ENCODE measurements at places on chromosomes 5 and 9.
A peak's percentile ranks its signal among the peaks of the same experiment; 100 is the strongest.

DNA sequence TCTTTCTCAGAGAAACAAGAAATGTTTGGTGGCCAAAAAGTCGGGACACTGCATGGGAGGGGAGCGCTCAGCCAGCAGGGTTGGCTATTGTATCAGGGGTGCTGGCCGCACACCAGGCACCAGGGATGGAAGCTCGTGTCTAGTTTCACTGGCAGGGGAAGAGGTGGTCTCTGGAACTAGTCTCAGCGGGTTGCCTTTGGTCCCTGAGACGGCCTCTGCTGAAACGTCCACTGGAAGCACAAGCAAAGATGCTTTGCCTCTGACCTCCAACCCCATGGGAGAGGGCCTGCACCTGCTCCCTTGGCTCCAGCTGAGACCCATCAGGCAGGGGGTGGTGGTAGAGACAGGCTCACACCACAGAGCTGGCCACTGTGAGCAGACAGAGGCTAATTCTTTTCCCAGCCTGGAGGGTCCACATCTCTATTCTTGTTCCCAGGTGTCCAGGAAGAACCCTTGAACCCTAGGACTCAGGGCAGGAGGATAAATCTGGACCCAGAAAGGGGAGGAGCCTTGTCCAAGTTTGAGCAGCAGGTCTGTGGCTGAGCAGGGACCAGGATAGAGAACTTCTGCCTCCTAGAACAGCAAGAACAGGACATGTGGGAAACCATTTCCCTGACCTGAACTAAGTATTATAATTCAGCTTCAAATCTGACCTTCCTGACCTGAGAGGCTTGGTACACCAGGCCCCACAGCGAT lies 102.6 kb downstream of the RGS3 start:
- DNase-seq: no peak

- DNase-seq: no peak
These were observed 31.5 kb downstream of the VAV2 start for GRCh38 chr9:133960568-133961129.

- no peak for DNase-seq
These were observed 49.5 kb downstream of the ADAMTS2 start for GRCh38 chr5:179295778-179296149.

DNA sequence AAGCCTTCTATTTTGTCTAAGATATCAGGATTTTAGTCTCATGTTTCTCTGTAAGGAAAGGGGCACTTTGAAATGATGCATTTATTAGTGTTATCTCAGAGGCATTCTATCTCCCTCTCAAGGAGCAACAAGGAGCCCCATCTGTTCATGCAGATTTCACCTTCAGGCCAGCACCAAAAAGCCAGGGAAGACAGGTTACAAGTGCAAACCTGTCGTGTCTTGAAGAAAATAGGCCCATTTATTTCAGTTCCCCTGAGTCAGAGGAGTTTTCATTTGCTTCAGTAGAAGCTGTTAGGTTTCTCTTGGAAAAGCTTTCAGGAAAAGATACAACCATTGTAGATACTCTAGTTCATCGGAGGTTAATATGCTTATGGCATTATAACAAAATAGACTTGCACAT lies 97.2 kb downstream of the SPOCK1 start:
- no peak for DNase-seq

GRCh38 chr5:95102687-95103086 lies 182.2 kb downstream of the MCTP1 start:
- no peak for DNase-seq

GRCh38 chr9:91141407-91141965 lies 220.2 kb downstream of the AUH start:
- no peak for DNase-seq

DNA sequence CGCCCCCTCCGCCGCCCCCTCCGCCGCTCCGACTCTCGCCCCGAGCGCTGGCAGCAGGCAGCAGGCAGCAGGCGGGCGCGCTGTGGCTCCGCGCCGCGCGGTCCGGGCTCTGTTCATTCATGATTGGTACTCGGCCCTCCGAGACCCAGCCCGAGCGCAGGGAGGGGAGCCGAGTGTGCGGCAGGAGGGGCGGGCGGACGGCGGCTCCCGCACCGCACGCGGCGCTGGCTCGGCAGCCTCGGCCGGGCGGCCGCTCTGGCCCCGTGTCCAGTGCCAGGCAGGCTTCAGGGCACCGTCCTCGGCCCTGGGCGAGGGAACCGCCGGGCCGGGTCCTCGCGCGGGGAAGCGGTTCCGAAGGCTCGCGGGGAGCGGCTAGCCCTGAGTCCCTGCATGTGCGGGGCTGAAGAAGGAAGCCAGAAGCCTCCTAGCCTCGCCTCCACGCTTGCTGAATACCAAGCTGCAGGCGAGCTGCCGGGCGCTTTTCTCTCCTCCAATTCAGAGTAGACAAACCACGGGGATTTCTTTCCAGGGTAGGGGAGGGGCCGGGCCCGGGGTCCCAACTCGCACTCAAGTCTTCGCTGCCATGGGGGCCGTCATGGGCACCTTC lies at the start of gene KCNIP1:
KCNIP1 (plus strand) TSS at position 31 of the 607 bp plus-strand sequence.
- DNase-seq: no peak

DNA sequence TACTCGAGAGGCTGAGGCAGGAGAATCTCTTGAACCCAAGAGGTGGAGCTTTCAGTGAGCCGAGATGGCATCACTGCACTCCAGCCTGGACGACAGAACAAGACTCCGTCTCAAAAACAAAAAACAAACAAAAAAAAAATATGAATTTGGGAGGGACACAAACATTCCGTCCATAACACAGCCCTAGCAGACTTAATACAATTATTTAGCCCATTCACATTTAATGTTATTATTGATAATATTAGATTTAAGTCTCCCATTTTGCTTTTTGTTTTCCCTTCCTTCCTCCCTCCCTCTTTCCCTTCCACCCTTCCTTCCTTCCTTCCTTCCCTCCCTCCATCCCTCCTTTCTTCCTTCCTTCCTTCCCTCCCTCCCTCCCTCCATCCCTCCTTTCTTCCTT lies 4.6 kb upstream of the CCNI2 start:
- no peak for DNase-seq

GRCh38 chr9:107281922-107282667 lies 984 bp upstream of the RAD23B start:
- peak; percentile 0 for DNase-seq

GRCh38 chr5:142979636-142980035 lies 209.5 kb downstream of the ARHGAP26 start:
- DNase-seq: no peak

GRCh38 chr9:68540712-68541535 lies at the start of gene TMEM252:
TSS of gene TMEM252 (minus strand) at chr9:68540883. CDS start at chr9:68540814, 69 bp downstream.
- no peak for DNase-seq

- DNase-seq: no peak
These were observed 126.1 kb downstream of the SEMA5A start for GRCh38 chr5:9419794-9420193.

DNA sequence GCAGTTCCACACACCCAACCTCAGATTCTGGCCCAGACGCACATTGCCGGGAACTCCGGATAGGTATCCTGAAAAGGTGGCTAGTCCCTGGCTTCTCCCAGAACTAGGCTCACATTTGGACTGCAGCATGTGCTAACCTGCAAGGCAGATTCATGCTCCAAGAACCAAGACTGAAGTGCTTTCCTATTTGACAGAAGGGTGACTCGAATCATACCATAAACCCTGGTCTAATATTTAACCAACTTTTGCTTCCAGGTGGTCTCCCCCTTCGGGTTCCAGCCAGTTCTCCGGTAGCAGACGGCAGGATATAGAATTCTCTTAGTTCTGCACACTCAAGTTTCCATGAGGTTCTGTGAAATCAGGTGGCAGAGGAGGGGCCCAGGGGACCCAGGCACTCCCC lies 7.6 kb downstream of the PTGES start:
- no peak for DNase-seq

DNA sequence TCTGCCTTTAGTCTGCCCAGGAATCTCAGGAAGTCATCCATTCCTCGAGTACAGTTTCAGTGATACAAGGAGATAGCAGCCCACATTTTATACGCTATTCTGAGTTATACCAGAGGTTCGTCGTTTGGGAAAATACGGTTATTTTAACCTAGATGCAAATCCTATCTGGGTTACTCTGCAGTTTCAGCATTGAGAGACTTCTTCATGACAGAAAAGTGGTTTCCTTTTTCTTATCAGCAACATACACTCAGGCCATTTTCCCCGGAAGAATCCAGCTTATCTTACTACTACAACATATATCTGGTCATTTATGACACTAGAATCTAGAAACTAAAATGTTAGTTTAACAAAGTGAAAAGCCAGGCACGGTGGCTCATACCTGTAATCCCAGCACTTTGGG lies 83.4 kb upstream of the IQGAP2 start:
- DNase-seq: no peak

DNA sequence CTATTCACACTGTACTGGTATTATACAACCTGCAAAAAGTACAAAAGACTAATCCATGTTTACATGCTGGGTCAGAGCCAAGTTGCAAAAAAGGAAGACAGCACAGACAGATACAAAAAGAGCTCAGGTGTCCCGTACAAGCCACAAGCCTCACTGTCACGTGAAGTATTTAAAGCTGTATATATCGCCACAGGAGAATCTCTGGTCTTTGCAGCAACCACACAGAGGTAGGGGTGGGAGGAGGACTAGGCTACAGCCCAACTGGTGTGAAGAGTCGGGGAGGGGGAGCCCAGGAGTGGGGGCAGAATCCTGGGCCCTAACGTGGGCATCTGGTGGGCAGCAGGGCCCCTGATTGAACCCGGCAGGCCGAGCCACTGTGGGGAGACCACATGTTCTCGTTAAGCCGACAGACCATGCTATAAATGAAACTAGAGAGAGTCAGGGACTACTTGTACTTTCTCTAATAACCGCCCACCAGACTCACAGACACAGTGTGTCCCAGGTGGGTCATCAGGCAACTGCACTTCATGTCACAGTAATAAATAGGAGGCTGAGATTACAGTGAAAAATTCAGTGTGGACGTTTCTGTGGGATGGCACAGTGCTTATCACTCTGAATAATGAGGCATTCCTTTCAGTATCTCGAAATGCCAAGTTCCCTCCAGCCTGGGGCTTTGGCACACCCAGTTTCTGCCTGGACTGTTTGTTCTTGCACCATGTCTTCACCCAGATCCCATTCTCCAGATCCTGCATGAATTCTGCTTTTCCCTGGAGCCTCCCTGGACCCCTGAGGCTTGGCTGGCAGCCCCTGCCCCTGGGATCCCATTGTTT lies 79.3 kb upstream of the SH3PXD2B start:
- DNase-seq: no peak
